ENCODE measurements at places on chromosomes 1 and 21.

GRCh38 chr1:63960326-63960725, 186.5 kb downstream of the ROR1 start:
- no peak for DNase-seq

- DNase-seq: no peak
These were observed 2.9 kb downstream of the MXRA8 start for GRCh38 chr1:1355416-1355815.

DNA sequence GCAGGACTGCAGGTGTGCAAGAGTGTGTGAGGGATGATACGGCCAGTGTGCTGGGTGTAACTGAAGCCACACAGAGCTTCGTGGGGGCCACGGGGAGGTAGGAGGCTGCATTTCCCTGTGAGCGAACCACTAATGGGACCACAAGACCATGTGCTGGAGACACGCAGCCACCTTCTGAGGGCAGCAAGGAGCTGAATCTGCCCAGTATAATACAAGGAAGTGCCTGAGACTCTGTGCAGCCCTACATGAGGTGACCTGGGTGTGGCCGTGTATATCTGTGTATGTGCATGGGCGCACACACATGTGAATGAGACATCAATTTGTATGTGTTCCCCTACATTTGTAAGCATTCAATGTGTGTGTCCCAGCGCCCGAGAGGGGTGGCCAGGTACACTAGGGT, 50.8 kb downstream of the CHD5 start:
- no peak for DNase-seq

DNA sequence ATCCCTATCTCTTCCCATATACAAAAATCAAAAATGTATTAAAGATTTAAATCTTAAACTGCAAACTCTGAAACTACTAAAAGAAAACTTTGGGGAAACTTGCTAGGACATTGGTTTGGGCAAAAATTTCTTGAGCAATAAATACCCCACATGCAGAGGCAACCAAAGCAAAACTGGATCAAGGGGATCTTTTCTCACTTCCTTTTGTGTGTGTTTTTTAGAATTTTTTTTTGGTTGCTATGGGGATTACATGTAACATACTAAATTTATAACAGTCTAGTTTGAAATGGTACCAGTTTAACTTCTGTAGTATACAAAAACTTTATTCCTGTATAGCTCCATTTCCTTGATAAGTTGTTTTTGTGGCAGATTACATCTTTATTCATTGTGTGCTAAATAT, 16.8 kb downstream of the MAST2 start:
- DNase-seq: no peak

GRCh38 chr1:190147616-190148015, 330.0 kb downstream of the BRINP3 start:
- DNase-seq: no peak

DNA sequence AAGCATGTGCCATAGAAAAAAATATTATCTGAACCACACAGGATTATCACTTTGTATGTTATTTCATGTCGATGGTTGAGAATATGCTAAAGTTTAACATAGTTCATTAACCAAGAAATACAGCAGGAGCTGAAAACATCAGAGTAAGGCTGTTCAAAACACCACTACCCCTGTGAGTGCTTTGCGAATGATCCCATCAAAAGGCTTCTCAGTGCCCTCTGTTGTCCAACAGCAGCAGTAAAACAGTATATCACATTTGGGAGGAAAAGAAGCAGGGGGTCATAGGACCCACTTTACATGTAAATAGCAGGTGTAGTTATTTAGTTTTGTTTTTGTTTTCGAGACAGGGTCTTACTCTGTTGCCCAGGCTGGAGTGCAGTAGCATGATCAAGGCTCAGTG, 289.4 kb upstream of the FMN2 start:
- no peak for DNase-seq

DNA sequence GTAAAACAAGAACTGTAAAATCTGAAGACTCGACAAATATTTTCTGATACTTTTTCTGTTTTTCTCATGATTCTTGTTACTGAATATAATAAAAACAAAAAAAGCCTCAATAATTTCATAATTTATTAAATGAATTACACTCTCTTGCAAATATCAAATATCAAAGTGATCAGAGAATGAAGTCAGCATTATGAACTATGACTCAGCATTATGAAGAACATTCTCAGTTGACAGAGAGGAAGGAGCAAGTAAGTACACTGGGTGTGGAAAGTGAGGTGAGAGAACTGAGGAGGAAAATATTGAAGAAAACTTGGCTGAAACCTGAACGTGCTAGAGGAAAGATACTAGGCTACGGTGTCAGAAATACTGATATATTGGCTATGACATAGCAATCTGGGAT, 529.5 kb downstream of the KCNT2 start:
- no peak for DNase-seq

GRCh38 chr1:92444351-92444750, 42.4 kb downstream of the GFI1 start:
- no peak for DNase-seq

DNA sequence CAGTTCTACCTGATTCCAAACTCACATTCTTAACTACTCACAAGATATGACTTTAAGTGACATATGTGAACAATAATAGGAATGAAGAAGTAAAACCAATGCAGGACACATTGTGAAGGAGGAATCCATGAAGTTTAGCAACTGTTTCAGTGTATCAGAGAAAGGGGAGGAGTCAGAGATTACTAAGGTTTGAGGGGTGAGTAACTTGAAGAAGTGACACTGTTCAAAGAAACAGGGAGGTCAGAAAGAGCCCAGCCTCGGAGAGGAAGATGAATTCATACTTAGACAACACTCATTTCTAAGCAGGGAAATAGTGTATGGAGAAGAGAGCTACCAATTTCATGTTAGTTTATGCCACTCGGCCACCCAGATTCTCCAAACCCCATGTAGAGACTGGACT, 28.2 kb upstream of the RPF1 start:
- DNase-seq: peak; percentile 36

DNA sequence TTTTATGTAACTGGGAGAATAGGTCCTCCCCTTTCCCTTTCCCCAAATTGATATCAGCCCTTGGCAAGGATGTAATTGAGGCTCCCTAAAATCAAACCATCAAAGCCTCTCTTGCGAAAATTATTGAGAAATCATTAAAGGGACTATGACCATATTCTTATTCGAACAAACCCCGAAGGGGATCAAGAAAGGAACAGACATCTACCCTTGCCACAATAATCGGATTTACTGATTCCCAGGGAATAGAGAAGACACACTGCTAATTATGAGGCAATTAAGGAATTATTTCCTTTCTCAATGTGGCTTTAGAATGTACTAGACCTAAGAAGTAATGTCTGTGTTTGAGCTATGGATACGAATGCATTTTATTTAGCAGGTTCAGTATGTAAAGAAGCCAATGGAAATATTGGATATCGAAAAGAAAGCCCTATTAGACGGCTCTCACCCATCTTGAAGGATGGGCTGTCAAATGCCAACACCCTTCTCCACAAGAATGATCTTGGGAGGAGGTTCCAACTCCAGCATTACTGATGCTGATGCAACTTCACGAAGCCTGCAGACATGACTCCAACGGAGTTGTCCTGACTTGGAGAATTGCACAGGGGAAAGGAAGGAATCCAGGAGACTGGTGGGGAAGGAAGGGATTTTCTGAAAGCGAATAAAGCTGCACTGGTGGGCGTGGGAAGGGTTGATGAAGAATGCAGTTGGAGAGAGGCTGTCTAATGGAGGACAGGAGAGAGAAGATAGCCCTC, 11.6 kb upstream of the PTPRF start:
- no peak for DNase-seq

- DNase-seq: no peak
These were observed 730.7 kb upstream of the ADGRL4 start for GRCh38 chr1:79737193-79737592.

DNA sequence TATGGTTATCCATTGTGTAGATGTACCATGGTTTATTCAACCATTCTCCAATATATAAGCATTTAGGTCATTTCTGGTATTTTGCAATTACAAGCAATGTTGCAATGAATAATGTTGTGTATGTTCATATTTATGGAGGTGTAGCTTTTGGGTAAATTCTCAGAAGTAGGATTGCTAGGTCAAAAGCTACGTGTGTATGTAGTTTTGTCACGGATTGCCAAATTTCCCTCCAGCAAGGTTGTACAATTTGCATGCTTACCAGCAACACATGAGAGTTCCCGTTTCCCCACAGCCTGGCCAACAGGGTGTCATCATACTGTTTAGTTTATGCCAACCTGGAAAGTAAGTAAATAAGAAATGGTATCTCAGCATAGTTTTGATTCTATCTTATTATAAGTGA, 36.3 kb downstream of the IGSF5 start:
- DNase-seq: no peak

GRCh38 chr21:32087447-32087846, 191.4 kb downstream of the MIS18A start:
- no peak for DNase-seq

- DNase-seq: no peak
These were observed 20.5 kb downstream of the RCSD1 start for GRCh38 chr1:167650269-167651160.

- DNase-seq: no peak
These were observed 99.1 kb downstream of the DNM3 start for GRCh38 chr1:171940368-171940767.

DNA sequence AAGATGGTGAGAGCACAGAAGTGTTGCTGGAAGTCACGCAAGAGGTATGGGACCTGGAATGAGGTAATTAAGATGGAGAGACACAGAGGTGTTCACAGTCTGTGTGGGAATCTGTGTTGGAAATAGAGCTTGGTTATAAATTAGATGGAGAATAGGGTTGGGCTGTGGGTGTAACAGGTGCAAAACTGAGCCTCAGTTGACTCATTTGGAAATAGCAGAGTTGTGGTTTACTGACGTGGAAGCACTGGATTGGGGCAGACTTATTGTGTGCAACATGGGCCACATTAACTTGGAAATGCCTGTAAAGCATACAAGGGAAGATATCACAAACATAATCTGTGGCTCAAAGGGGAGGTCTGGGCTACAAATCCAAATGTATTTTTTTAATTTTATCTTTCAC, 13.0 kb downstream of the CAMSAP2 start:
- no peak for DNase-seq

DNA sequence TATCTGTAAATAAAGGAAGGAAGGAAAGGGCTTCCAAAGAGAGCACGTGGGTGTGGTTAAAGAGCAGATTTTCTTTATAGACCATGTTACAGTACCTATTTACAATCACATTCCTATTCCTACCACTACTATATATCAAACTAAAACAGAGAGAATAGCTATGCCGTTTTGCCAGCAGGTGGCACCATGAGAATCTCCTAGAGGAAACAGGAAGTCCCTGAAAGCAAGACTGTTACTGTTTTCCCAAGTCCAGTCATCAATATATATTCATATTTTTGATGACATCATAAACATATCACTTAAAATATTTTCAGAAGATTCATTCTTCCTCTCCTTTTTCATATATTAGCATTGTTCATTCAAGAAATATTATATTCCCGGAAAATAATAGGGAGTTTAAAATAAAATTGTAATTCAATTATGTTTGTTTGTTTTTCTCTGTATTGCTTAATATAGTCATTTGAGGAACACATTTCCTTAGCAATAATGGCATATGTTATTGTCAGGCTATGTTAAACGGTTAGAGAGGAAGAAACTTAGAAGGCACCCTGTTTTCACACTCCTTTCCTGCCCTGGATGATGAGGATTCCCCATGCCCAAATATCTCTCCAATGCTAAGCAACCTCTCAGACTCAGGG, 6.6 kb downstream of the CCDC190 start:
- DNase-seq: peak; percentile 54

GRCh38 chr21:39430457-39430856, 15.1 kb downstream of the LCA5L start:
- no peak for DNase-seq

DNA sequence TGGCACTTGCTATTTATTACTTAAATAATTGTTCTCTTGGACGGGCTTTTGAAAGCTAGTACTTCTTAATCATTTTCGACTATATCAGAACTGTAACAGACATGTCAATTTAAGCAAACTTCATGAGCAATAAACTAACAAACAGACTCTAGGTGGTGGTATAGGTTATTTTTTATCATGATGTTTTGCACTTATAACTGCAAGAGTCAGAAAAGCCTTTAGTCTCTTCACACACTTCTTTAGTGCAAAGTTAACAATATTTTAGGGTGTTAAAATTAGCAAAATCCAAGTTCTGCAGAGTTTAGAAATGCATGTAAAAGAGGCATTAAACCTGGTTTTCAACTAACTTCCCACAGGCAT, 2.2 kb downstream of the NRIP1 start:
- DNase-seq: no peak

DNA sequence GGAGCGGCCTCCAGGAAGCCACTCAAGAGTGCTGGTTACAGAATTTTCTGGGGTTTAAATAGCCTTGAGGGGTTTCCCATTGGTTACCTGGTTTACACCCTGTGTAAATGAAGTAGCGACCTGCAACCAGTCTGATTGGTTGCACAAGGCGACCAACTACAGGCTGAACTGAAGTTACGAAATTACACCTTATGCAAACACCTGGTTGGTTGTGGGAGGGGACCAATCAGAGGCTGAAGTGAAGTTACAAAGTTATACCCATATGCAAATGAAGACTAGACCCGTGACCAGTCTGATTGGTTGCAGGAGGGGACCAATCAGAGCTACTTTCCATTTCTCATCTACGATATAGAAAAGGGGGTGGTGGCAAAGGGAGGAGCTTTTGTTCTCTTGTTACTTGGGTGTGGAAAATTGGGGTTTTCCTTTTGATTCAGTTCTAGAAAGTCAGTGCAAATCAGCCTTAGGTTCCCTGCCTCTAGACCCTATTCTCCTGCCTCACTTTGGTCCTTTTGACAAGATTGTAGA, 22.2 kb upstream of the C1orf174 start:
- no peak for DNase-seq

DNA sequence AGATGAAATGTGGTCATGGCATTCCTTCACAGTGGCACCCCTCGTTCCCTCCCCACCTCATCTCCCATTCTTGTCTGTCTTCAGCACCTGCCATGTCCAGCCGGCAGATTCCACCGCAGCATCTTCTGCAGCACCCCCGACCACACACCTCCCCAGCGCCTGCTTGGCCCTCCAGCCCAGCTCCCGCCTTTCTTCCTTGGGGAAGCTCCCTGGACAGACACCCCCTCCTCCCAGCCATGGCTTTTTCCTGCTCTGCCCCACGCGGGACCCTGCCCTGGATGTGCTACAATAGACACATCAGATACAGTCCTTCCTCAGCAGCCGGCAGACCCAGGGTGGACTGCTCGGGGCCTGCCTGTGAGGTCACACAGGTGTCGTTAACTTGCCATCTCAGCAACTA, 67.1 kb upstream of the FAM3B start:
- no peak for DNase-seq

DNA sequence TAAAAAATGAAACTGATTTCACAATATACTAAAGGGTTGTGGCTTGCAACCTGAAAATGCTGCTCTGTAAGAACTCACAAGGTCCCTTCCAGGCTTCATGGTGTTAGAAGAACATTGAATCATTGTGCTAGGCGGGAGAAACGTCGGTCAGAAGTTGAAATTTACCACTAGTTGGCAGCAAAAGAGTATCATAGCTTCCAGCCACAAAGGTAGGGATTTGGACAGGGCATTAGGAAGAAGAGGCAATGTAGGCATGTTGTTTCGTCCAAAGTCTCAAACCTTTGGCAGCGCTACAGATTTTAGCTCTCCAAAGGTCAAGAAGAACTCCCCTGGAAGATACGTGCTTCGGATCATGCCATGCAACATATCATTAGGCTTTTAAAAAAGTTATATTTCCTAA, 62.5 kb upstream of the ZP4 start:
- DNase-seq: no peak

Measured in SIG-M5 (cell line).